ENCODE measurements at places on chromosomes 7 and 10.
A peak's percentile ranks its signal among the peaks of the same experiment; 100 is the strongest.

GRCh38 chr10:20215547-20216152 lies 399.4 kb downstream of the PLXDC2 start:
- no peak for DNase-seq

DNA sequence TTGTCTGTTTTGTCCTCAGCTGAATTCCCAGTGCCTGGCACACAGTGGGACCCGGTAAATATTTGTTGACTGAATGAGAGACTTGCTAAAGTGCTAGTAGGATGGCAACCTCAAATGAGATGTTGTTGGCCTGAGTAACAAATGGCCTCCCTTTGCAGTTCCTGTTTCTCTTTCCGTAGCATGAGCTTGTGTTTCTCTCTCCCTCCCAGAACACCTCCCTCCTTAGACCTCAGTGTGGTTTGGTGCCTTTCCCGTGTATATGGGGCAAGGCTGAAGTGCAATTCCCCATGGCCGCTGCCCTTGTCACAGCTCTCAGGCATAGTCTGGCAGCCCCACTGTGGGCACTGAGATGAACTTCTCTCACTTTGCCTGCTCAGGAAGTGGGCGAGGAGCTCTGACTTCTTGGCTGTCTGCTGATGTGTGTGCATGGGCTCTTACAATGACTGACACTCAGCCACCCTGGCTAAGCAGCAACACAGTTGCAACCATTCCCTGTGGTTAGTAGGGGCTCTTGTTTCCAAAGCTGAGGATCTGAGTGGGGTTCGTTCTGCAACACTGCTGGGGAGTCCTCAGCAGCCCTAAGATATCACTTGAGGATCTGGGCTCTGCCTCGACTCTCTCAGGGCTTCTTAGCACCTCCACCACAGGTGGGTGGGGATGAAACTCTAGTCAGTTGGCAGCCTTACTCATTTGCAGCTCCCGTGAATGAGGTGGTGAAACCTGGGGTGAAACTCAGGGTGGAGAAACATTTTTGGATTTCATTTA lies 136.1 kb downstream of the ICA1 start:
- peak; percentile 74 for DNase-seq

DNA sequence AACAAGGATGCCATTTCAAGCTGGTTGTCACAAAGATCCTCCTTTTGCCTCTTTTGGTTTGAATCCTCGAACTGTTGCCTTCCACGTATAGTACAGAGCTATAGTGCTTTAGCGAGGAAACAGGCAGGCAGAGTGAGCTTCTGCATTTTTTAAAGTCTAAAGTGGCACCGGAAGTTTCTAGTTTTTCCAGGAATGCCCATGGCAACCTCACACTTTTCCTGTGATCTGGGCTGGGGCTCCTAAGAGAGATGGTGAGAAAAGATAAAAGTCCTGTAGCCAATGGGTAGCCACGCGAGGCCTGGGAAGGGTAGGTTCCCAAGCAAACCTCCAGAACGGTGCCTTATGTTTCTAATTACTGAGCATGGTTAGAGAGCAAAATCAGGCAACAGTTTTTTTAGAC lies 76.7 kb downstream of the CALD1 start:
- DNase-seq, result no peak

GRCh38 chr7:44748045-44748947 lies at the start of gene ZMIZ2:
Gene ZMIZ2, plus strand, starts transcription at chr7:44748847. Its CDS starts 7,403 bp downstream, at chr7:44756250.
- DNase-seq, result peak; percentile 87

- no peak for DNase-seq
Observed at GRCh38 chr10:34507217-34507616, 307.9 kb downstream of the PARD3 start.

GRCh38 chr7:22452142-22452959 lies 47.6 kb downstream of the STEAP1B start:
- no peak for DNase-seq

DNA sequence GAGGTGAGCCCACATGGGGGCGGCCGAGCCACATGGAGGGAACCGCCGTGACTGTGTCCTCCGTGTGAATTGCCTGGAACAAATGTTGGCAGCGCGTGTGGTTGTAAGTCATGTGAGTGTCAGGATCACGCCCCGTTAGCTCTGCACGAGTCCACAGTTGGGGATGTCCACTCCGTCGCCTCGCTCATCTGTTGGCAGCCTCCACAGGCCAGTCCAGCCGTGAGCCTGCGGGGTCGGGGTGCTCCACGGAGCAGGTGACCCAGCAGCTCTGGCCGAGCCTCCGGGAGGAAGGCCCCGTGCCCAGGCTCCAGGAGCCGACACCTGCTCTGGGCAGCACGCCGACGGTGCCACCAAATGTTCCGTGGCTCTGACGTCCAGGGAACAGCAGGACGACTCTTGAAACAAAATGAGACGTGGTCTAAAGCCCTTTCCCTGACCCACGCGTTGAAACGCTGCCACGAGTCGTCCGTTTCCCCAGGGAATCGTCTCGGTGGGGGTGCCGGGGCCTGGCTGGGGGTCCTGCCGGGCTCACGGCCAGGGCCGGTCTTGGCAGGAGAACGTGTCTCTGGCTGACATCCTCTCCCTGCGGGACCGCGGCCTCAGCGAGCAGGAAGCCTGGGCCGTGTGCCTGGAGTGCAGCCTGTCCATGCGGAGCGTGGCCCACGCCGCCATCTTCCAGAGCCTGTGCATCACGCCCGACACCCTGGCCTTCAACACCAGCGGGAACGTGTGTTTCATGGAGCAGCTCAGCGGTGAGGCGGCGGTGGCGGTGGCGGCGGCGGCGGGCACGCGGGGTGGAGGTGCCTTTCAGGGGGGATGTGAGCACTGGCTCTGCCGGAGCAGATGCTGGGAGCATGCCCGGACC lies 7.0 kb downstream of the KNDC1 start:
- DNase-seq, result no peak

DNA sequence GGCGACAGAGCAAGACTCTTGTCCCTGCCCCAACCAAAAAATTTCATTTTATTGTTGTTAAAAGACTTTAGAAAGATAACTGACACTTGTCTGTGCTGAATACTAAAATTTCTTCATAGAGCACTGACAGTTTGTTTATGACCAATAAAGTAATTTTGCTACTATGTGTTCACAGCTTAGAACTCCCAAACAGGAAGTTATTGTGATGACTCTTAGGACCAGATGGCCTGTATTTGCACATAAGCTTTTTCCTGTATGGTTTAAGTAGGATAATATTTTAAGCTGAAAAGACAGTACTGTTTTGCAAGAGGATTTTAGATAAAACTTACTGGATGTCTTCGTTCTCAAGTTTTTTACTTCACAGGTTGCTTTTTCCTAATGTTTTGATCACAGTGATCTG lies 80.7 kb downstream of the MMRN2 start:
- DNase-seq, result no peak

DNA sequence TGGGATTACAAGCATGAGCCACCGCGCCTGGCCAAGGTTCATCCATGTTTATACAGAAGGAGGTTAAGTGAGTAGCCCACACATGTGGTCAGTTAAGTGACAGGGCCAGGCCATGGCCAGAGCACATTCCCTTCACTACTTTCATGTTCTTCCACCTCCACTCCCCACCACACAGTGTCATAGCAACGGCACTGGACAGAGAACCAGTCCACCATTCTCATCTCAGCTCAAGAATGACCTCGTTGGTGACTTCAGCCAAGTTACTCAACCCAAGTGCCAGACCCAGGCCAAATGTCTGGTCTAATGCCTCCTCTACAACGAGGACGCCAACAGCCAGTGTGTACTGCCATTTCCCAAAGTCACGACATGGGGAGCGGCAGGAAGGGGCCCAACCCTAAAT lies 62.4 kb downstream of the INHBA start:
- no peak for DNase-seq

GRCh38 chr7:120994512-120995410 lies 6.2 kb downstream of the CPED1 start:
- no peak for DNase-seq

GRCh38 chr7:155868955-155869783 lies 56.9 kb upstream of the SHH start:
- no peak for DNase-seq

GRCh38 chr10:10725196-10725595 lies 292.5 kb upstream of the CELF2 start:
- no peak for DNase-seq

DNA sequence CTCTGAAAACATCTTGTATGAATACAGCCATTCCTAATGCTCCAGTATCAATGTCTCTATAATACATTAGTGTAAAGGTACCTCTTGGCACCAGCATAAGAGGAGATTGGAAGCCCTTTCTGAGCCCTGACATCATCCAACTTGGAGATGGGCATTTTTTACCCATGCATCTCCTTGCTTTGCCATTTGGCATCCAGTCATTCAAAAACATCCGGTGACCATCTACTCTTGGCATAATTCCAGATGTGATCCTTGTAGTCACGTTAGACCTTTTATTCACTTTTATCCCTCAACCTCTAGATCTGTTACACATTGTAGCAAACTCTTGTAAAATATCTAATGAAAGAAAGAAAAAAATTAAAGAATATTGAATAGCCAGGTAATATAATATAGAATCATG lies 17.9 kb upstream of the SGMS1 start:
- no peak for DNase-seq

- no peak for DNase-seq
Observed at GRCh38 chr7:6096581-6096980, 65.4 kb downstream of the ANKRD61 start.

- no peak for DNase-seq
Observed at GRCh38 chr10:102614888-102615287, 29.4 kb upstream of the TRIM8 start.

GRCh38 chr7:5708271-5708670 lies 73.2 kb downstream of the RNF216 start:
- DNase-seq, result no peak

DNA sequence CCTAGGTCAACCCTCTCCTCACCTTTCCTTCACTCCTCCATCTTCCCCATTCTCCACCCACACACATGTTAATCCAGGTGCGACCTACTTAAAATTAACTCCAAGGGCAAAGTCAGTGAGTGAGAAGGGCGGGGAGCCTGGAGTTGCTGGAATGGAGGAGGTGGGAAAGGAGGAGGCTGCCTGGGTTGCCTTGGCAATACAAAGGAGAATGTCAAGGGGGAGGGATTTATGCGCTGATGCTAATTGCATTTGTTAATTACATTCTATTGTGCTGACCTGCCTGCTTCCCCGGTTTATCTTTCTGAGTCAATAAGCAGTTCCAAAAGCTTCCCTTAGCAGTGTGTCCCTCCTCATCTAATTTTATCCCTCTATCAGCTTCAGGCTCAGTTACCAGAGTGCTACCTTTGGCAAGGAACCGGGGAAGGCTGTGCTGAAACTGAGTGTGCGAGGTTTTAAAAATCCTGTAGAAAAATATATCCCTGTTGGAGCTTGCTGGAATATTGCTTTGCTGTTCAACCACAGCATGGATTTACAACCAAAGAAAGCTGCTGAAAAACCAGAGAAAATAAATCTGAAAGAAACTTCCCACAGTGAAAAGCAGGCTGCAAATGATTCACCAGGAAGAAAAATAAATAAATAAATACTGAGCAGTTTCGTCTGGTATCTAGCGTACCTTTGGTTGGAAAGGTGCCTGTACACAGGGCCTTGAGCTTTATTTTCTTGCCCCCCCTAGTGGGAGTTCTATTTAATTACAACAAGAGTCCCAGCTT lies 113.2 kb upstream of the DGKB start:
- DNase-seq, result no peak

DNA sequence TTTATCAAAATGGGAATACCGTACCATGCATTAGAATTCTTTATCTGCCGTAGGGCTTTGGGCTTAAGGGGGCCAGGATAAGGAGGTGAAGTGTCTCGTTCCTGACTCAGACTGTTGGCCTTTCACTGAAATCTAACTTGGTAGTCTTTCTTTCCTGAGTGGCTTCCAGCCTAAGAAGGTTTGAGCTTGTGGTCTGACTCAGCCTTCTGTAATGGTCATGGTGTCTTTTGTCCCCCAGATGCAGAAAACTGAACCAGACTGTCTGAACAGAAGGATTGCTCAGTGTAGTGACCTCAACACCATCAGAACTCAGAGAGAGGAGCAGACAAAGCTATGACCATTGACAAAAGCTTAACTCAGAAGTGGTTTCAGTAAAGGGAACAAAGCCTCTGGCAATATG lies 39.5 kb downstream of the WNT2 start:
- no peak for DNase-seq

- peak; percentile 97 for DNase-seq
Observed at GRCh38 chr7:103296901-103297836, at the start of gene PMPCB. Gene PMPCB, plus strand, starts transcription at chr7:103297435. Its CDS starts 25 bp downstream, at chr7:103297460.
